ENCODE measurements at places on chromosomes 4 and X.
A peak's percentile ranks its signal among the peaks of the same experiment; 100 is the strongest.

DNA sequence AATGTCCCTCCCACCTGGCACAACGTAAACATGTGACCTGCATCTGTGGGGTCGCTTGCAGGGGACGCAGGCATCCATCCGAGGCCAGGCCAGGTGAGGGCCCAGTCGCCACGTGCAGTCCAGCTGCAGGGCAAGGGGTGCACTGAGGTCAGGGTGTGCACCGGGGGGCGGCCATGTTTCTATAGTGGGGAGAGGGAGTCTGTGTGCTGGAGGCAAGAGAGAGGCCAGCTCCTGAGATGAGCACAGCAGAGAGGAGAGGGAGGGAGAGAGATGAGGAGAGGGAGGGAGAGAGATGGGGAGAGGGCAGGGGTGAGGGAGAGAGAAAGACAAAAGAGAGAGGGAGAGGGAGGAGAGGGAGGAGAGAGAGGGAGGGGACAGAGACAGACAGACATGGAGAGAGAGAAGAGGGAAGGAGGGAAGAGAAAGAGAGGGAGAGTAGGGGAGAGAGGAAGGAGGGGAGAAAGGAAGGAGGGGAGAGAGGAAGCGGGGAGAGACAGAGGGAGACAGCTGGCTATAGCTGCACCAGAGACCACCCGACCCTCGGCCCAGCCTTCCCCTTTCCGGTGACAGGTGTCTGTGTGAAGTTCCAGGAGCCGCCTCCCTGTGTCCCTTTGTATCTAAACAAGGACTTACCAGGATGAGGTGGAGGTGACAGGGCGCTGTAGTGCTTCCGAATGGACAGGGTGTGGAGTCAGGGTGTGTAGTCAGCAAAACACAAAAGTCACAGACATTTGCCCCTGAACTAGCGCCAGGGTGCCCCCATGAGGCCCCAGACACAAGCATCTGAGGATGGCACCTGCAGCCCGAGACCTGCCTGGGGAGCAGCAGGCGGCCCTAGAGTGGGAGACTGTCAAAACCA lies 68.7 kb downstream of the ADRA2C start:
- no peak for DNase-seq

DNA sequence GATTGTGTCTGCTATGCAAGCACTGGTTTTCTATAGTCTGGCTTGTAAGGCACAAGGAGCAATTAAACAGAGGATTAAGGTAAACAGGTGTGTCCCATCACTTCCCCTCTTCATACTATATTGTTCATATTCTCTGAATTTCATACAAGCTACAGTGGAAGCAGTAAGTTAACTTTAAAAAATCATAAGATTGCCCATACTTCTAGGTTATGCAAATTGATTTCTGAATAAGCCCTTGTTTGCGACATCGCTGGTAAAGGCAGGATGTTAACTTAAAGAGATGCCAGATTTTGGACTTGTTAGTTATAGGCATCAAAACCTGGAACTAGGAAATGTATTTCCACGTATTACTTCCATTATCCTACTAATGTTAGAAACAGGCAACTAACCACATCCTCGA lies 1.0 kb upstream of the TMEM131L start:
- DNase-seq: peak; percentile 38

DNA sequence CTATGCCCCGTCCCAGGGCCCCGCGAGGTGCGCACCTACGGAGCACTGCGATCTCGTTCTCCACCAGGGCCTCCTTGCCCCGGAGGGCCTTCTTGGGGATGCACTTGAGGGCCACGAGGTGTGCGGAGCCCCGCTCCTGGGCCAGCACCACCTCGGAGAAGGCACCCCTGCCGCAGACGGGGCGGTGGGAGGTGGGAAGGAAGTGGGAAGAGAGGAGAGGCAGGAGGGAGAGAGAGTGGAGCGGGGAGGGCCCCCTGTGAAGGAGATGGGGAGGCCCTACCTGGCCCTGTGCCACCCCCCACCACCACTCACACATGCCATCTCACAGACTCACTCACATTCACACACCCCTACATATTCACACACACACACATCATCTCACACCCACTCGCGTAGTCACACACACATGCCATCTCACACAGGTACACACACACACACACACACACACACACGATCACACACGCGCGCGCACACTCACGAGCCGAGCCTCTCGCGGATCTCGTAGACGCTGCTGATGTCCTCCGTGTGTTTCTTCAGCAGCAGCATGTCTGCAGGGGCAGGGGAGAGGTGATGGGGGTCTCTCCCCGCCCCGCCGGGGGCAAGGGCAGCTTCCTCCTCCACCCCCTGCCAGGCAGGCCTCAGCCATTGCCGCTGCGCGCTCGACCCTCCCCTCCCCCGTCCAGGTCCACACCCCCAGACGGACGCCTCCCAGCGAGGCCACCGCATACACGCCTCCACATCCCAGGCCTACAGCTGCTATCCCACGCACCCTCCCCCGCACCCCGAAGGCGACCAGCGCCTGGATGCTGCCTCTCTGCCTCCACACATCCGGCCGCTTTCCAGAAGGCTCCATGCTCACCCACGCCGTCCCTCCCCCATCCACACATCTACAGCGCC lies 834 bp downstream of the PNCK start:
- no peak for DNase-seq

- DNase-seq: no peak
Measured at GRCh38 chr4:172813359-172813923, 355.2 kb upstream of the GALNT7 start.

GRCh38 chr4:181606300-181606699 lies 636.9 kb upstream of the TENM3 start:
- DNase-seq: no peak

DNA sequence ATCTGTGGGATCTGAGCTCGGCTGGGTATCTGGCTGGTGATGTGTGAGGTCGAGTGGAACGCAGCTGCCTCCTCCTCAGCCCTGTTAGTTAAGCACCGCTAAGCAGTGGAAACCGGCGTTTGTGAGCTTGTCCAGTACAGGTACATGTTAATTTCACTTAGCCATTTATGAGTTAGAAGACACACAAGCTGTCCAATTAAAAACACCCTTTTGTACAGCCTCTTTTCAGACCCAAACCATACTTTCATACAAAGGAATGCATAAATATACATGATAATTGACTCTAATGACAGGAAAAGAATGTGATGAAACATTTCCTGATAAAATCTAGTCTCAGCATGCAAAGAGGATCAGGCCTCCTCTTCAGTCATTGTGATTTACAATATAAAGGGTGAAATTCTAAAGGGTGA lies 163.6 kb upstream of the FAT1 start:
- no peak for DNase-seq

DNA sequence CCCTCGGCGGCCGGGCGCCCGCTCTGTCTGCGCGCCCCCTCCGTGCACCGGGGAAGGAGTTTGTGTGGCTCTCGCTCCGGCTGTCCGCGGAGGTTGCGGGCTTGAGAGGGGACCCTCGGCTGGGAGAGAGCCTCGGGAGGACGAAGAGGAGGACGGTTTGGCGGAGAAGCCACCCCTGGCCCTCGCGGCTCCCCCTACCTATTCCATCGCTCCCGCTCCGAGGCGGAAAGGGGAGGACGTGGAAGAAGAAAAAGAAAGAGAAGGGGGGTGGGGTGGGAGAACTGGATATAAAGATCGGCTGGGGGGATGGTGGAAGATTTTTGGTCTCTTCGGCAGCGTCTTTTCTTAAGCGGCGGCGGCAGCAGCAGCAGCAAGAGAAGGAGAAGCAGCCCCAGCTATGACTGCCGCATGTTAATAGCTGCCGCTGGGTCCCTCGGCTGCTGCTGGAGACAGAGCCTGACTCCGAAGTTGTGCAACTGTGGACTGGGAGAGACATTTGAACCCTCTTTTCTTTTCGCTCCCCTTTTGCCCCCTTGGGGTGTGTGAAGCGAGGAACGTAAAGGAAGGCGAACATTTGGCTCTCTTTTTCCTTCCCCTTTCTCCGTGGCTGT lies 895 bp downstream of the ADGRL3 start:
- DNase-seq: no peak

DNA sequence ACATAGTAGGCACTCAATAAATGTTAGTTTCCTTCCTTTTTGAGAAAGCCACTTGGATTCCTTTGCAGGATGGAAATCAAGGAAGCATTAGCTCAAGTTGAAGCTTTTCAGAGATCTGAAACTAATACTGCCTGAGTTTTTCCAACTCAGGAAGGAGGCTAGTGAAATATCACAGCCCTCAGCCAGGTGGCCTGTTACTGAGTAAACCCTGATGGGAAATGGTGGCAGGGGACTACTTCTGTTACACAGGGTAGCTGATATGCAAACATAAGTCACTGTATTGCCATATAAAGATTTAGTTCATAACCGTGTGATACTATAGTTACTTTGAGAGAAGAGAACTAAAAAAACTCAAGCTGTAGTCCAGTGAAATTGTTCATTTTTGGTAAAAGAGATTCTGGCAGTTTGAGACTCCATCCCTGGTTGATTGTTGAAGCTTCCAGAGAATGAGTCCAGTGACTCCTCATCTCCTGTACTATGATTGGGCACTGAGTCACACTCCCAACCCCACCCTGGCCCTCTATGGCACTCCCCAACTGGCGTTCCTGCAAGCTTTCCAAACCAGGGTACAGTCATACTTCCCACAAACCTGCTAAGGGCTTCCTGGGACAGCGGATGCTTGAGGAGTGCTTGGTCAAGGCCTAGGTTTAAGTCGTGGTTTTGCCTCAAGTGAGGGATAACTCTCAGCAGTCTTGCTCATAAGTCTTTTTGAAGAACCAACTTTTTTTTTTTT lies 81.8 kb downstream of the MID1IP1 start:
- no peak for DNase-seq

DNA sequence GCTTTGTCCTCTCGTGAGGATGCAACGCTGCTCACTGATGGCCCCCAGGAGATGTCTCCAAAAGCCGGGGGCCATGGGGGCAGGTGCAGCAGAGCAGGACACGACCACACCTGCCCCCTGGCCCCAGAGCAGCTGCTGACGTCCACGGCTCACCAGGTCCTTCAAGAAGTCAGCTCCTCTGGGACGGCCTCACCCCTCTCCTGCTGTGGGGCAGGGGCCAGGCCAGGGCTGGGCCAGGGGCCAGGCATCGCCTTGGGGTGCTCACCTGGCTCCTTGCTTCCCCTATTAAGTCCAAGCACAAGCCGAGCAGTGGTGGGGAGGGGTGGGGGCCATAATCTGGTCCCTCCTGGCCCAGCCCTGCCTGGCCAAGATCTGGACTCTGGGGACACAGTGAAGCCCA lies 28.6 kb upstream of the MXD4 start:
- DNase-seq: no peak

DNA sequence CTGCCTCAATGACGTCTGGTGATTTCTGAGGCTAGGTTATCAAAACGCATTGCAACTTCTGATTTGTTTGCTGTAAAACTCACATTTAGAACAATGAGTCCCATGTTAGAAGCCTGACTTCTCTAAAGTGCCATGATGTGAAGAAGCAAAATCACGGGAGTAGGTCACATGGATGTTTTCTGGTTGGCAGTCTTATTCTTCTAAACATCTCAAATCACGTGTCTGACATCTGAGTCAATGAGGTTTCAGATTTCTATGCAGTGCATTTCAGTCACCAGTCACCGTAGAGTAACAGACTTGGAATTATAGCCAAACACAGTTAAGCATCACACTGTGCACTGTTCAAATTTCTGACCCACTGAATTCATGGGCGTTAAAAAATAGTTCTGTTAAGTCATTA lies 482.1 kb downstream of the TMA16 start:
- DNase-seq: no peak

- DNase-seq: no peak
Measured at GRCh38 chr4:59848457-59848856, 1351.7 kb upstream of the ADGRL3 start.

DNA sequence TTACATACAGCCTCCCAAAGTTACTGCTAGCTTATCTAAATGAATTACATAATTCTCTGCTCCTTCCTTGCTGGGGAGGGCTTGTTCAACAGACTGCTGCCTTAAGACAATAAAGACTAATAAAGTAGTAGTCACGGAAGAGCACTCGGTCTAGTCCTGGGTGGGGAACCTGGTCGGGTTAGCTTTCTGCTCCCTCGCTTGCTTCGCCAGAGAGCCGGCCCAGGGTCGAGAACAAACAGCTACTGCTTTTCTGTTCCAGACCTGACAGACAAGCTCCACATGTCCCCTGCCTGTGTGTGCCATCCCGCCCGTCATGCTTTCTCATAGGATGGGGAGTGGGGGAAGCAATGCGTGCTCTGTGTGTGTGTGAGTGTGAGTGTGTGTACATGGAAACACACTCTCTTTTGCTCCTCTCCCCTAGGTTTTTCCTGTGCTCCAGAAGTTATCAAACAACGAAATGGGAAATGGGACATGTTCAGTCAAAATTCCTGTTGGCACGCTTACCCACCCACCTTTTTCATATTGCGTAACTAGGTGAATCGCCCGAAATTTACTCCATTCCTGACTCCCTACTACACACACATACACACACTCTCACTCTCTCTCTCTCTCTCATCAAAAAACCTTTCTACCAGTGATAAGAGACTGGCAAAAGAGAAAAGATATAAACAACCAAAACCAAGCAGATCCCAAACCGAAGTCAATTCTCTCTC lies 1.3 kb downstream of the NPY1R start:
- no peak for DNase-seq

GRCh38 chrX:41522081-41522480 lies 74.9 kb downstream of the NYX start:
- DNase-seq: no peak

DNA sequence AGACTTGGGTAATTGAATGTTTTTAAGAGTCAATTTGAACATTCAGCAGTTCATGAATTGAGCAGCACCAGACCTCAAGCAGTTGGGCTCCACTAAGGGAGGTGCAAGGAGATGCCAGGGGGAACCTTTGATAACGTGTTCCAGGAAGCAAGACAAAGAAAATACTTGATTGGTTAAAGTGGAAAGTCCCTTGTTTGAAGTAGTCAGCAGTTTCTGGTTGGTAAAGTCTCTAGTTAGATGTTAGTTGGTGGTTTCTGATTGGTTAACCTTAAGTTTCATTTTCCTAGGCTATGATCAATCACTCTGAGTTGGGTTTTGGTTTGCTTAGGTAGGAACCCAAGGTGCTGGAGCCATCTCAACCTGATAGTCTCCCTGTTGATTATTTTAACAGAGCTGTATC lies 4.0 kb downstream of the HERC6 start:
- DNase-seq: no peak

DNA sequence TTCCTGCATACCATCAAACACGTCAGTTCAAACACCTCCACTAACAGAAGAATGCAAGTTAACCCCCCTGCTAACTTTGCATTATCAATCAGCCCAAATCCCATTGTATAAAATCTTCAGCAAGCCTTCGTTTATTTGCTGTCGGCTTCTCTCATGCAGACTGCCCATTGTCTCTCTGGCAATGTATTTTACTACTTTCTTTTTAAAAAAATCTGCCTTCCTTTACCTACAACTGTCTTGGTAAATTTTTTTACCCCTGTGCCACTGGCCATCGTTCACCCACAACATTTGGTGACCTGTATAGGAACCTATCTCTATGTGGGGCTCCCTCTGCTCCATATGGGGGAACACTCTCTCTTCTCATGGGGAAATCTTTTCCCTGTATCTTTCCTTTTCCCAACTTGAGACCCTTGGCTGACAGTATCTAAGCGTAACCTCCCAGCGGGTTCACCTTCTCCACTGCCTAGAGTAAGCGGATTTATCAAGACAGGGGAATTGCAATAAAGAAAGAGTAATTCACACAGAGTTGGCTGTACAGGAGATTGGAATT lies 244.6 kb downstream of the CPXCR1 start:
- no peak for DNase-seq

GRCh38 chr4:81982846-81983540 lies 390.8 kb downstream of the HNRNPD start:
- no peak for DNase-seq

GRCh38 chr4:10599574-10599973 lies 85.0 kb downstream of the CLNK start:
- DNase-seq: no peak

GRCh38 chr4:139389991-139390390 lies 63.9 kb upstream of the RAB33B start:
- no peak for DNase-seq

- no peak for DNase-seq
Measured at GRCh38 chrX:110944311-110944750, 148.7 kb upstream of the CHRDL1 start.
